ENCODE measurements at places on chromosomes 5 and 9. TPM values are rescaled to one million over a fixed set of nuclear protein-coding genes. Genes with fewer than 3 reads are reported as not detected.
A peak's percentile ranks its signal among the peaks of the same experiment; 100 is the strongest.

GRCh38 chr5:56610093-56610698 lies 205.2 kb upstream of the MAP3K1 start:
- no peaks in the 10 kb centered on the region for H3K36me3 ChIP-seq
- peaks cover 9% of the 10 kb centered on the region for H3K4me1 ChIP-seq
- no peak overlapping the region for H3K27ac ChIP-seq
- no peak for DNase-seq
- no peak overlapping the region for H3K4me3 ChIP-seq

DNA sequence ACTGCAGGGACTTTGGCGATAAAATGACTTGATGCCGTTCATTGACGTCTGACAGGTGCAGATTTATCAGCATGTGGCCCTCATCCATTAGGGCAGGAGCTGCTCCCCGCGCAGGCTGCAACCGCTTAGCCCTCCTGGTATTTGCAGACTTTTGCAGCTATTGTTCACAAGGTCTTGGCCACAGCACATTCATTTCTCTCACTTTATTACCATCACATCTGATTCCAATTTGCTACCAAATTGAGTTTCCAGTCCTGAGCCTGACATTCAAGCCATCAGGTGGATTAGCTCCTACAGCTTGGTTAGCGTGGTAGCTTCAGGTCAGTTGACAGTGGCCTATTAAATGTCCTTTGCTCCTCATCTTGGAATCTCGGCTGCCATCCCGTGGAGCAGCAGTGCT lies 299.2 kb downstream of the CD180 start:
- no peaks in the 10 kb centered on the region for H3K36me3 ChIP-seq
- H3K27me3 ChIP-seq = no peaks in the 10 kb centered on the region
- no peak overlapping the region for H3K4me3 ChIP-seq
- DNase-seq = no peak

DNA sequence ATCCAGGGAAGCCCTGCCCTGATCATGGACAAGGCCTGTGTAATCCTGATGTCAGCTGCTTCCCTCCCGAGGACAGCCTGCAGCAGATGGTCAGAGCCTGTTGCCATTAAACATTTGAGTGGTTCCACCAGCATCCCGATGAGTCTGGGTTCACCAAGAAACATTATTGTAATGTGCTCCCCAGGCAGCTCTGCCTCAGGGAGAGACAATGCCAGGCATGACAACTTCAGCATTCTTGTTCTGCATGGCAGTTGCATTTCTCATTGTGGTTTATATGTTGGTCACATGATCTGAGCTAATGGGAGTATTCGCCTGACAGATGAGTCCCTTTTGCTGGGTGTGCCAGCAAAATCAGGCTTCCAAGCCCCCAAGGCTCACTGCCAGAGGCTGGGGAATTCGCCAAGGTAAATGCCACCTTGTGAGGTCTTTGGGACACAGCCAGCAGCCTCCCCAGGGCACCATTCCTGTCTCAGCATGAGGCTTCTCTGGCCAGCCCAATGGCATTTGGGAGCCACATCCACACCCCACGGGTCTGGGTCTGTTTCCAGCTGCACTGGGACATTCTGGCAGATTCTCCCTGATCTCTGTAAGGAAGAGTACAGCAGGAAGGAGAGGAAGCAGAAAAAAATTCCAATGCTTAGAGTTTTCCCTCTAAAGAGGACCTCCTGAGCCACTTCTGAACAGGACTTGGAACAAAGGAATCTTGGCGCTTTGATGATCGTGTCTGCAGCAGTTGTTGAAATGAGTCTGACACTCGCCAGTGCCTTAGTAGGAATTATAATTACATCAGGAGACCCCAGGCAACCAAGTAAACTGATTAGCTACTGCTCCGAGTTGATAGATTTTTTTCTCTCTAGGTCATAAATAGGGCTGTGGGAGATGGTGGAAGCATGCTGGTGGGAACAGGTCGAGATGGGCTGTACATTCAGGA lies 18.7 kb downstream of the KCNIP1 start:
- H3K4me3 ChIP-seq = no peak overlapping the region
- peak overlapping the region; percentile 64 for H3K27ac ChIP-seq
- peak; percentile 30 for DNase-seq
- no peaks in the 10 kb centered on the region for H3K27me3 ChIP-seq
- peaks cover 3% of the 10 kb centered on the region for H3K36me3 ChIP-seq
- peaks cover 48% of the 10 kb centered on the region for H3K4me1 ChIP-seq

DNA sequence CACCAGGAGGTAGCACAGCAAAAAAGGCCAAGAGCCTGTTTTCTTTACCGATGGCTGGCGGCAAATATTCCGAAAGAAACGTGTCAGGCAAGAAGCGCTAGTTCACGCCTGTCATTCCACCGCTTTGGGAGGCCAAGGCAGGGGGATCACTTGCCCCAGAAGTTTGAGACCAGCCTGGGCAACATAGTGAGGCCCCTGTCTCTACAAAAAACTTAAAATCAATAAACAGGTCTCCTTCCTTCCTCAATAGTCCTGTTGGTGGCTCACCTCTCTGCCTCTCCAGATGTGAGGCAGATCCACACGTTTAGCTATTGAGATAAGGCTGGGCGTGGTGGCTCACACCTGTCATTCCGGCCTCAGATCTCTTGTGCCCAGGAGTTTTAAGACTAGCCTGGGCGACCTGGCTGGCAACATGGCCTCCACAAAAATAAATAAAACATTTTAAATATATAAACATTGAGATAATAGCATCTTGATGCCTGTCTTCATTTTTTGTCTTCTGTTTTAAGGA lies 1.3 kb upstream of the TMEM250 start:
- H3K36me3 ChIP-seq = peaks cover 37% of the 10 kb centered on the region
- H3K4me1 ChIP-seq = peaks cover 38% of the 10 kb centered on the region
- H3K27me3 ChIP-seq = no peaks in the 10 kb centered on the region
- H3K4me3 ChIP-seq = no peak overlapping the region

- no peak overlapping the region for H3K27ac ChIP-seq
- H3K27me3 ChIP-seq = no peaks in the 10 kb centered on the region
- no peak overlapping the region for H3K4me3 ChIP-seq
- no peak for DNase-seq
Measured at GRCh38 chr5:137760719-137761516, 6.8 kb upstream of the HNRNPA0 start.

CCL27 gene
- total RNA-seq = not detected

CCDC192 gene
- 0.50 TPM for total RNA-seq

Data from spinal cord (tissue), 10 donors.